AML-193 (cell line): ENCODE measurements at places on chromosomes 2 and 18.

GRCh38 chr18:52082246-52082645 is 257.8 kb upstream of the DCC start:
- DNase-seq: no peak

DNA sequence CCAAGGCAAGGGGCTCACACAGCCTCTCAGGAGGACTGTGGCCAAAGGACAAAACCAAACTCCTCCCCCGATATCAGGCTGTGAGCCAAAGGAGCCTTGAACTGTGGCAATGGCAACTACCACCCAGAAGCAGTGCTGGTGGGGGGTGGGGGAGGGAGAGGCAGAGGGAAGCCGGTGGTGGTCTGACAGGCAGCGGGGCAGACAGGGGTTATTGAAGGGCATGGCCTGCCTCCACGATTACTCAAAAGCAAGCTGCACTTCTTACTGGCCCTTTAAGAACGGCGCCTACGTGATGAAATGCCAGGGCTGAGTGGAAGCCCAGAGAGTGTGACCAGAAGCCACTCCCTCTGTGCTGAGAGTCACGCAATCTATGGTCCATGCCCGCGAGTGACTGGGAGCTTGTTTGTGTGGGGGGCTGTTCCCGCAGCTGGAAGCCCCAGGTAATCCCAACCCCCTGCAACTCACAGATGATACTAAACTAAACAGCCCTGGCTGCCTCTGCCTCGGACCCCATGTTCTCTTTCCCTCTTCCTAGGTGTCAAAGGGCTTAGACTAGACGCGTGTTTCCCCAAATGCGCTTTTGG is 128.2 kb upstream of the CXCR4 start:
- DNase-seq: no peak

DNA sequence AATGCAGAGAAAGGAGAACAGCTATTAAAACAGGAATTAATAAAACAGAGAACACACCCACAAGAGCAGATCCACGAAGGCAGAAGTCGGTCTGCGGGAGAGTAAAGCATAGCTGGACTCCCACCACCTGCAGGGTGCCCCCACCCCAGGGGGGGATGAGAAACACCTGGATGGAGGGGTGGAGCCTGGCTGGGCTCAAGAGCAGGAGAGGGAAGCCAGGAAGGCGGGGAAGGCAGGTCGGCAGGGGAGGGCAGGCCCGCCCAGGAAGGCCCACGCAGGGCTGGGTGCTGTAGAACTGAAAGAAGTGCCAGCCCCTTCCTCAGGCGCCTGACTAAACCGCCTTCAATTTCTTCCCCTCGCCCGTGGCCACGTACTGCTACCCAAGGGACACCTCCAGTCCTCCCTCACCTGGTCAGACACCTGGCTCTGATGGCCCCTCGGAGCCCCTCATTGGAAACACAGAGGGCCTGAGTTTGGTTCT is 175.4 kb downstream of the HDAC4 start:
- DNase-seq: no peak

DNA sequence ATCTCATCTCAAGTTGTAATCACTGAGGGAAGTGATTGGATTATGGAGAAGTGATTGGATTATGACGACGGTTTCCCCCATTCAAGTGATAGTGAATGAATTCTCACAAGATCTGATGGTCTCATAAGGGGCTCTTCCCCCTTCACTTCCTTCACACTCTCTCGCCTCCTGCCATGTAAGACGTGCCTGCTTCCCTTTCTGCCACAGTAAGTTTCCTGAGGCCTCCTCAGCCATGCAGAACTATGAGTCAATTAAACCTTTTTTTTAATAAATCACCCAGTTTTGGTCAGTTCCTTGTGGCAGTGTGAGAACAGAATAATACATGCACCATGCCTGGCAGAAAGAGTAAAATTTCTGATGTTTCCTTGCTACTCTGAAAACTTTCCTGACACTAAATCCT is 36.6 kb downstream of the CEP68 start:
- no peak for DNase-seq

DNA sequence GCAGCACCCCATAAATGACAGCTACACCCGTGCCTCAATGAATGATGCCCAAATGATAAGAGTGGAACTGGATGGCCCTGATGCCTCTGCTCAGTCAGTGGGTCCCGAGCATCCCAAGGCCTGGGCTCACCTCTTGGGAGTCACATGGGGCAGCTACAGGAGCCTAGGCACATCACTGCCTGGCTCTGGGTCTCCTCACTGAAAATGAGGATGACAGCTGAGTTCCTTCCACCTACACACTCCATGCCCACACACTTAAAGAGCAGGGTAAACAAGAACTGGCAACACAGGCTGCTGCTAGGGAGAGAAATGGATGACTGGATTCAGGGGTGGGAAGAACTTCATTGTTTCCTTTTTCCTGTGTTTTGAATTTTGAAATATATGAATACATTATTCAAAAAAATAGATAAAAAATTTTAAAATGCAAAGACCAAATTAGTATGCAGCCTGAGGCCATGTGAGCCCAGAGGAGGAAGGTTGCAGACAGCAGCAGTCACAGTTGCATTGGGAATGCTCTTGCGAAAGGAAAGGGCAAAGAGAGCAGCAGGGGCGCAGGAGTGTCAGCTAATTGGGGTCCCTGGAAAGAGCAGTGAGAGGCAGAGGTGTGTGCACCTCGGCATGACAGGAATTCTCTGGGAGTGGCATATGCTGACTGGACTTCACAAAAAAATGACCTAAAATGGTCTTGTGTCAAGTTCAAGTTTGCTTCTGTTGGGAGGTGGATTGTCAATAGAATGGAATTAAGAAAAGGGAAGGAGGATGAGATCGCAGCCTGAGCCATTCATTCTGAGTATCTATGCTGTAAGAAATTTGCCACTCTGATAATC is 327.1 kb downstream of the CELF4 start:
- no peak for DNase-seq
